Trophoblast cell (in vitro differentiated cells and primary cell): ENCODE measurements at places on chromosomes 3 and 15.
A peak's percentile ranks its signal among the peaks of the same experiment; 100 is the strongest.

DNA sequence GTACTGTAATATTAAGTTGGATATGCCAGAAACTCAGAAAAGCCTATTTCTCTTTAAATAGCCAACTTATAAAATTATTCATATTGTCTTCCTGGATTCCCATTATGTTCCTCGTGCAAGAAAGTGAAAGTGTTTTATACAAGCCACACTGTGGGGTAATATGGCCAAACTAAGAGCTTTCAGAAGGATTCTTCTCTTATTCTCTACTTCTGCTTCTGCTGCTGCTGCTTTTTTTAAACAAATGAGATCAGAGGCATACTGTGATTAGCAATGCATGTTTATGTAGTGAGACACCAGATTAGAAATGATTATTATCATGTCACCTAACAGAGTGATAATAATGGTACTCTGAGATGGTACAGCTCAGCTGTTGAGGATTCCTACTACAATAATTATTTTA, 1026.5 kb upstream of the CFAP20DC start:
- DNase-seq: no peak

DNA sequence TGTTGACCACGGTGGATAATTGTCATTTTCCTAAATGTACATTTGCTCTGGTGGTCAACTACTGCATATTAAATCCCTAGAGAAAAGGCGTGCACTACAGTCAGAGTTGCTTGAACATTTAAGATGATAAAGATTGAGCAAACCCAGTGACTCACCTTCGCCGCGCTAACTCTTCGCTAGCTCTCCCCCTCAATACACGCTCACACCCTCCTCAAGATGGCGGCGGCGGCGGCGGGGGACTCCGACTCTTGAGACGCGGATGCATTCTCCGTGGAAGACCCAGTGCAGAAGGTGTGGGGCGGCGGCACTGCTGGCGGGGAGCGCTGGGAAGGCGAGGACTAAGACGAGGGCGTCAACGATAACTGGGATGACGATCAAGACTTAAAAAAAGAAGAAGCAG, 79.8 kb upstream of the PFN2 start:
- peak; percentile 79 for DNase-seq

DNA sequence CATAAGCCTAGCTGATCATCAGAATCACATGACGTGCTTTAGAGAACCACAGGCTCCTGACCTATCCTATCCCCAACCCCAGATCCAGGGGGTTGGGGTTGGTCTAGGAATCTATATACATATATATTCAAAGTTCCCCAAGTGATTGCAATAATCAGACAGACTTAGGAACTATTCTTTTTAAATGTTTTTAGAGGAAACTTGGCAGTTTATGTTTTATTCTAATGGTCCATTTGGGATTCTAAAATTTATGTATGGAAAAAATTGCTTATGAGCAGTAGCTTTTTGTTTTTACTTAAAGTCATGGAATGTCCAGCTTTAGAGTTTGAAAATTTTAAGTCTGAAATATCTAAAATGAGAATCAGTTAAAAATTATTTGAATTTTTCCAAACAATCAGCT, 22.1 kb downstream of the MFN1 start:
- no peak for DNase-seq

GRCh38 chr3:55631766-55632331, 144.7 kb upstream of the WNT5A start:
- peak; percentile 19 for DNase-seq

DNA sequence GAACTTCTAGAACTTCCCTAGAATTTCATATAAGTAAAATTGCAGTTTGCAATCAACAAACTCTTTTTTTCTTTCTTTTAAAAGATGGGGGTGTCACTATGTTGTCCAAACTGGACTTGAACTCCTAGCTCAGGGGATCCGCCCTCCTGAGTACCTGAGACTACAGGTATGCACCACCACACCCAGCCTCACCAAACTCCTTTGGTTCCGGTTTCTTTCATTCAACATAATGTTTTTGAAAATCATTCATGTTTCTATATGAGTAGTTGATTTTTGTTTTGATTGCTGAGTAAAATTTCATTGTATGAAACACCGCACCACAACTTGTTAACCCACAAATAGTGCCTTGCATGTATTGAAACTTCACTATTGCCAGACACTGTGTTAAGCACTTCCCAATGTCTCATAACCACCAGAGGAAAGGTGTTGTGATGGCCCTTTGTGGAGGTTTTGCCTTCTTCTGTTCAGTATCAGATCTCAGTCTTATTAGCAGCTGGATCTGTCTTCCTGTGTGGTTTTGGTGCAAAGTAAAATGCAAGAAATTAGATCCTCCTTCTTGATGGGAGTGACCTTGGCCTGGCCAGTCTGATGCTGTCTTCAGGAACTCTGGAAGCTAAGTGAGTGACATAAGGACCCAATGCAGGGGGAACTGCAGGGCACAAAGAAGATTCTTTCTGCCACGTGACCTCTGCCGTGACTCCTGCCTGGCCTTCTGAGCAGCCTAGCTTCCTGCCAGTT, 78.8 kb upstream of the UBE2E1 start:
- DNase-seq: no peak

DNA sequence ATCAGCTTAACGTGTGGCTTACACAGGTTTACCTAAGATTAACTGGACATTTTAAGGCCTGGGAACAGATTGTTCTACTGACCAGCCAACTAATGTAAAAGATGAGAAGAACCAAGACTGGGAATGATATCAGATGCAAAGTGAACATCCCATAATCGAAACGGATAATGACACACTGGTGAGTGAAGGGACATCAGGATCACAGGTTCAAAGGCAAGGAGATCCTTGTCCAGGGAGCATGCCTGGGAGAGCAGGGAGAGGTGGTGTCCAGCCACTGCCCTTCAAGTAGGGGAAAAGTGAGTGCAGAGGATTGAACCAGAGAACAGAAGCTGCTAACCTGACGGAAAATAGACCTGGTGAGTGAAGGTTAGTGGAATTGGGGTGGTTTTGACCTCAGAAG, 228.8 kb downstream of the RORA start:
- no peak for DNase-seq

GRCh38 chr3:99929745-99930139, 112.1 kb downstream of the CMSS1 start:
- DNase-seq: peak; percentile 70

DNA sequence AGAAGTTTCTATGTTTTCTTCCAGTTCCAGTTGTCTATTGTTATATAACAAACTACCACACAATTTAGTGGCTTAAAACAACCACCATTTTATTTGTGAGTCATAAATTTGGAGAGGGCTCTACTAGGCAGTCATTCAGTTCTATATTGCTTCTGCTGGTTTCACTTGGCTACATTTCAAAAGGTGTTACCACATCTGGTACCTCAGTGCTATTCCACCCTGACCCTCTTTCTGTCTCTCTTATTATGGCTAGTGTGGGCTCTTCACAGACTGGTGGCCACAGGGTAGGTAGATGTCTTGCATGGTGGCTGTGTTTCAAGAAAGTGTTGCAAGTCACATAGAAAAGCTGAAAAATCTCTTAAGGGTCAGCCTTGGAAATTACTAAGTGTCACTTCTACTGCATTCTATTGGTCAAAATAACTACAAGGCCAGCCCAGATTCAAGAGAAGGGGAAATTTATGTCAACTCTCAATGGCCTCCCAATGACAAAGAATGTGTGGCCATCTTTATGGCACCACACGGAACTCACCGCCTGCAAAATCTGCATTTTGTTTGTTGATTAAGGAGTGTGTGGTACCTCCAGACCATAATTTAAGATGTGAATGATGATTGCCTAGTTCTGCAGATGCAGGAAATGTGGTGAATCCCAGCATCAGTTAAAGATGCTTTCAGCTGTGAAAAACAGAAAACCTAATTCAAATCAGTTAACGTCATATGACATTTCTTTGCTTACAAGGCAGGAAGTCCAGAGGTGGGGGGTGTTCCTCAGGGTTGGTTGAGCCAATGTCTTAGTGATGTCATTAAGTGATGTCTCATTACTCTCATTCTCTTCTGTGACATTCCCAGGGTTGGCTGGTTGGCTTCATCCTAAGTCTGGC, 105.8 kb upstream of the RASGRP1 start:
- DNase-seq: no peak

- no peak for DNase-seq
Measured at GRCh38 chr15:56996746-56997470, 78.5 kb downstream of the TCF12 start.

GRCh38 chr3:184389935-184390528, 10.2 kb downstream of the CHRD start:
- no peak for DNase-seq

DNA sequence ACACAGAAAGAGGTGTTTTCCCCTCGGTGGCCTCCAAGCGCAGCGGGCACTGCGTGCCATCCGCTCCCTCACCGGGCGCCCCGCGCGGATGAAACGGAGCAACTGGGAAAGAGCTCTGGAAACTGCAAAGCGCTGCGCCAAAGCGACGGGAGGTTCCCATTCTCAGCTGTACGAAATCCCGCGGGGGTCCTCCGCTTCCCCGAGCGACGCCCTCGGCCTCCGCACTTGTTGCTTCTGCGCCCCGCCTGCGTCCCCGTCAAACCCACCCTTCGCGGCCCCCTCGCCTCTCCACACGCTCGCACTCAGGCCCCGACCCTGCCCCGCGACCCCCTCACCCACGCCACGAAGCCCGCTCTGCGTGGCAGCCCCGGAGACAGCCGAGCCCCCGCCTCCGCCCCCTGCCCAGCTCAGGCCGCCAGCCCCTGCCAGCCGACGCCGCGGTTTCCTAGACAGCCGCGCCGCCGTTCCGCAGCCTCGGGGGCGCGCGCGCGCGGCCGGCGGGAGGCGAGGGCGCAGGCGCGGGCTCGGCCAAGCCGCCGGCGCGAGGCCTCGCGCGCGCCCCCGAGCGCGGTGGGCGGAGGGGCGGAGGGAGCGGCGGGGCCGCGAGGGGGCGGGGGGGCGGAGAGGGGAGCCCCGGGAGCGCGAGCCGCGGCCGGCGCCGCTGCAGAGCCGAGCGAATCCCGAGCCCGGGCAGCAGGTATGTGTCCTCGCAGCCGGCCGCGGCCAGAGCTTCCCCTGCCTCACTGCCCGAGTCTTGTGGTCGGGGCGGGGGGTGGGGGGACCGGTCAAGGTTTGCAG, at the start of gene TMEM266:
Gene TMEM266 (plus strand): TSS at position 666 of the 798 bp plus-strand sequence. CDS start 74,279 bp downstream, outside the sequence.
- peak; percentile 23 for DNase-seq

- no peak for DNase-seq
Measured at GRCh38 chr3:194120789-194121770, 14.9 kb upstream of the HES1 start.

- DNase-seq: no peak
Measured at GRCh38 chr3:181454451-181455027, 257.2 kb upstream of the SOX2 start.

- DNase-seq: peak; percentile 82
Measured at GRCh38 chr3:189239616-189240015, 67.8 kb downstream of the TPRG1 start.

- no peak for DNase-seq
Measured at GRCh38 chr3:21390136-21390535, 360.9 kb downstream of the ZNF385D start.

GRCh38 chr3:16066545-16066944, 107.9 kb upstream of the GALNT15 start:
- no peak for DNase-seq

- no peak for DNase-seq
Measured at GRCh38 chr3:18190646-18191045, 234.5 kb downstream of the SATB1 start.

GRCh38 chr3:105904251-105904650, 35.4 kb upstream of the CBLB start:
- DNase-seq: no peak

GRCh38 chr3:173109143-173109542, 31.9 kb downstream of the SPATA16 start:
- no peak for DNase-seq

- no peak for DNase-seq
Measured at GRCh38 chr3:85796140-85796539, 837.4 kb downstream of the CADM2 start.

- DNase-seq: no peak
Measured at GRCh38 chr15:65355988-65356353, 21.8 kb downstream of the IGDCC3 start.

- DNase-seq: no peak
Measured at GRCh38 chr3:127483005-127483641, 107.4 kb downstream of the TPRA1 start.

GRCh38 chr15:35256141-35256540, 171.0 kb upstream of the NANOGP8 start:
- no peak for DNase-seq

DNA sequence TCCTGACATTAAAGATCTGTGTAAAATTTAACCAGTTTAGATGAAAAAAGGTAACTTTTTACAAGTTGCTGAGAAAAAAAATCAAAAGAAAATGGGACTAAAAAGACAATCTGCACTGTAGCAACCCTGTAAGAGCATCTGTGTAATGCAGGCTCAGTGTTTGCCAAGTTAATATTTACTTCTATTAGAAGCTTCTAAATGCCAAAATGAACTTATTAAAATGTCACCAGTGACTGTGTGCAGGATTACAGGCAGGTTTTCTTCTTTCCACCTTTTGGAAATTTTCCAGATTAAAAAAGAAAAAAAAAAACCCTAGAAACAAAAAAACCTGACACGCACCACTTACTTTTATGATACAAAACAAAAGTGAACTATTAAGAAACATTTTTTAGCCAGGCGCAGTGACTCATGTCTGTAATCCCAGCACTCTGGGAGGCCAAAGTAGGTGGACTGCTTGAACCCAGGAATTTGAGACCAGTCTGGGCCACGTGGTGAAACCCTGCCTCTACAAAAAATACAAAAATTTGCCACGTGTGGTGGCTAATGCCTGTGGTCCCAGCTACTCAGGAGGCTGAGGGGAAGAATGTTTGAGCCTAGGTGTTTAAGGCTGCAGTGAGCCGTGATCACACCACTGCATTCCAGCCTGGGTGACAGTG, 87.2 kb downstream of the TJP1 start:
- DNase-seq: peak; percentile 62

DNA sequence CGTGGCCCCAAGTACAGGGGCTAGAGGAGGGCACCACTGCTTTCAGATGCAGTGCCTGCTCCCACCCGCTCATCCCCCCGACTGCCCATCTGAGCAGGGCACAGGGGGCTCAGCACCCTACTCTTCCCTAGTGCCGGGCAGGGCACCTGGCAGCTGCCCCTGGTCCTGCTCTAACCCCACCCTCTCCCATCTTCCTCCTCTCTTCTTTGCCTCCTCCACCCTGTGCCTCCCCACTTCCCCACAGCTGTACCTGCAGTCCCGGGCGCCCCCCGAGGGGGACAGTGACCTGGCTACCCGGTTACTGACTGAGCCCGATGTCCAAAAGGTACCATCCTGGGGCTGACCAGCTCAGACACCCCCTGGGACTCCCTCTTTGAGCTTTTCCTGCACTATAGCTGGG, 12.8 kb downstream of the NBEAL2 start:
- no peak for DNase-seq

DNA sequence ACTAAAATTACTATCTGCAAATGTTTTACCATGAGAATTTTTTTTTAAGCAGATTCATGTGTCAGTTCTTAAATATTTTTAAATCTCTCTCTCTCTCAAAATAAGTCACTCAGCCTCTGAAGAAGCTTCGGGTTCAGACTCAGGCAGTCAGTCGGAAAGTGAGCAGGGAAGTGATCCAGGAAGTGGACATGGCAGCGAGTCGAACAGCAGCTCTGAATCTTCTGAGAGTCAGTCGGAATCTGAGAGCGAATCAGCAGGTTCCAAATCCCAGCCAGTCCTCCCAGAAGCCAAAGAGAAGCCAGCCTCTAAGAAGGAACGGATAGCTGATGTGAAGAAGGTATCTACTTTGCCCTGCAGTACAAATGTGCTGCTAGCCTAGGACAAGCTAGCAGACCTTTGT, 24.1 kb downstream of the CHD2 start:
- DNase-seq: no peak
